ENCODE measurements at places on chromosomes 6 and 20.

DNA sequence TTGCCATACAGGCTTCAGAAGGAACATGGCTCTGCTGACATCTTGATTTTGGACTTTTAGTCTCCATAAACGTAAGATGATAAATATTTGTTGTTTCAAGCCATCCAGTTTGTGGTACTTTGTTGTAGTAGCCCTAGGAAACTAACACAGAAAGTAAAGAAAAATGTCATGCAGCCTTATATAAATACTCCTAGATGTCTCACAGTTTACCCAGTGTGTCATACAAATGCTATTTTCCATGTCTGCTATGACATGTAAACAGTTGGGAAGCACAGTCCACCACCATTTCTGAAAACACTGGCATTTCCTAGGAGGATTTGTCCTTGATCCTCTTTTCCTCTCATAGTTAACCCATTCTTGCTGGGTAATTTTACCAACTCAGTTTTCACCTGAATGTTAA, 30.6 kb upstream of the ME1 start:
- no peak for DNase-seq

GRCh38 chr6:13927203-13927602, 2.5 kb downstream of the RNF182 start:
- no peak for DNase-seq

DNA sequence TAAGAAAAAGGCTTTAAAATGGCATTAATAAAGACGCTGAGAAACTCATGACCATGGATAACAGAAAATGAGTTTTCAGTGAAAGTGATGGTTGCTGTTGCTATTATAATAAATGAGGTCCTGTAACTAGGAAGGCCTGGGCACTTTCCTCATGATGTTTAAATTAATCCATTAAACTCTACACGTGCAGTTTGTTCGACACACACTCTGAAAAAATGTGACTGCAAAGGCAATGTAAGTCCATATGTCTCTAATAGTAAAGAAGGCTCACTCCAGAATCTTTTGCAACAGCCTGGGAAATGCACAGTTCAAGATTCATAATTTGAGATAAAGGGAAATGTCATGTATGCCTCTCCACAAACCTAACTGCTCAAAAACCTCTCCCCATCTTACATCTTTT, 153.4 kb downstream of the COL12A1 start:
- no peak for DNase-seq

- no peak for DNase-seq
Observed at GRCh38 chr20:23138682-23139081, 52.6 kb upstream of the CD93 start.

GRCh38 chr6:124535746-124536145, 426.5 kb upstream of the RNF217 start:
- DNase-seq, result no peak

DNA sequence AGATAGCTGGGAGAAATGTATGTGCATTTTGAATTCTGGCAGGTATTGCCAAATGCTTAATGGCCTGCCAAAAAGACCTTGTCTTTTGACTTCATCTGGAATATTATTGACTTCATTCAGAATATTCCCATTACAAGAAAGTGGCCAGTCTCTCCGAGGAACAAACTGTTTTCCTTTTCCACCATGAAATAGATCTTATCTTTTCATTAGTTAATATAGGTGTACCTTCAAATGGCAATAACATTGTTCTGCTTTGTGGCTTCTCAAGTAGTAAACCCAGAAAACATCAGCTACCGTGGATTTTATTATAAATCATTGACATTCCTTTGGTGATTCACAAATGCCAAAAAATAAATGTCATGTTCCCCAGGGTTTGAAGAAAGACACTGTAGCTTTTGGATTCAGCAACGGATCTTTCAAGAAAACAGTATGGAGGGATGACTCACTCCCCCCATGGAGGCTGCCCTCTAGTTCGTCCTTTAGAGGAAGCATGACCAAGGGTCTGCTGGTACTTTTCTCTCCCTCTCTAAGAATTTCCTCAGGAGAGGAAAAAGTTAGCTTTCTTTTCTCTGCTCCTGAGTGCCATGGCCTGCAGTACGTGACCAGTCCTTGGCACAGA, 1.1 kb upstream of the RNF182 start:
- no peak for DNase-seq
